Mucosa of gallbladder (tissue), 1 donor: ENCODE measurements at places on chromosomes 1 and 21.

DNA sequence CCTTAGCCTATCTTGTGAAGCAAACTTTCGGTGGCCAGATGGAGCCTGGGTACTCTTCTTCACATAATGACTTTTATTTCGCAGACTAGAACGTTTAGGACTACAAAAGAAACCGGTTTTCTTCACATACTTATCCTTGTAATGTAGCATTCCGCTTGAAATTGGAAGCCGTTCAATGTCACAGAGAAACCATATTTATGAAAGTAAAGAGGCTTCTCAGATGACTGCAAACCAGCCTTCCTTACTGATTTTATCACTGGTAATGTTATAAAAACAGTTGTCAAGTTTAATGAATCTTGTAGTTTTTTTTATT lies 94.1 kb downstream of the PPIAL4G start:
- DNase-seq: no peak

- DNase-seq: no peak
Observed at GRCh38 chr1:245365095-245366020, 210.6 kb downstream of the KIF26B start.

DNA sequence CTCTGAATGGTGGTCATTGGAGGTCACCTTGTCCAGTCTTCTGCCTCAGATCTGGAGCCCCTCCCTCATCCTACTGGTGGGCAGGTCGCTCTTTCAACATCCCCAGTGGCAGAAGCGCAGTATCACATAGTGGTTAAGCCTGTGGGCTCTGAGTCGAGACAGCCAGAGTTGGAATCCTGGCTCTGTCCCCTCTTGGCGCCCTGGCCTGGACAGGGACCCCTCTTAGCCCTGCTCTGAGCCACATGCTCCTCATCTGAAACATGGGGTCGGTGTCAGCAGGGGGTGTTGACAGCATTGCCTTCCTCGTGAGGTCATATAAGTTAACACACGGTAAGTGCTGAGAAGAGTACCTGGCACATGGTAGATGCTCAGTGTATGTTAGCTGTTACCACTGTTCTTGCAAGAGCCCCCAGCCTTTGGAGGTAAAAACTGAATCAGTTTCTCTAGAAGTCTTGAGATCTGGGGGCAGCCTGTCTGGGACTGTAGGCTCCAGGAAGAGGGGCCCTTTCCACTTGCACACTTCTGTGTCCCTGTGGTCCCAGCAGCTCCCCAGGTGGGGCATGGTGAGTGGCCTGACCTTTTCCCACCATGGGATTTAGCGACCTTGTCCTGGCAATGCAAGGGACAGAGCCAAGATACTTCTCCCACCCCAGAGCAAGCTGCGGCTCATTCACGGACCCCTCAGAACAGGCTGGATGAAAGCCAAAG lies 6.4 kb downstream of the ZC3H12A start:
- no peak for DNase-seq

DNA sequence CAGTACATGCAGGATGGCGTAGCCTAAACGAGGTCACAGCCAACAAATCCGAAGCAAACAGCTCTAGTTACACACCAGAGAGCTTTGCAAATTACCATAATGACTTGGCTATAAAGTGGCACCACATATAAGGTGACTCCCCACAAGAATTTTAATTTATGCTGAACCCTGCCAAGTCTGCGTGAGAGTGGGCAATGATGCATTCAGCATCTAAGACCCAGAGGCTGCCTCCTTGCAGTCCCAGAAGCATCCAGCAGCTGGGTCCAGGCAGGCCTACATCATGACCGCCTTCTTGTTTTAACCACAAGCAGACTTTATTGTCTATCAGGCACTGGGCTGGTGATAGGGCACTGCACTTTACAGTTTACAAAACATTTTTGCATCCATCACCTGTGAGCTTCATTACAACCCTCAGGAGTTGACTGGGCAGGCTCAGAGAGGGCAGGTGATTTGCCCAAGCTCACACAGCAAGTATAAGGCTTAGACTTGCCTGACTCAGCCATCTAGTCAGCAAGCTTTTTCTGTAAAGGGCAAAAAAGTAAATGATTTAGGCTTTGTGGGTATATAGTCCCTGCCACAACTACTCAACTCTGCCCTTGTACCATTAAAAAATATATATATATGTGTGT lies 134.6 kb downstream of the GLIS1 start:
- DNase-seq: no peak

- DNase-seq: peak; percentile 76
Observed at GRCh38 chr1:42979896-42980800, 21.5 kb upstream of the SLC2A1 start.

GRCh38 chr21:24127651-24128050 lies 1479.6 kb downstream of the MRPL39 start:
- no peak for DNase-seq

DNA sequence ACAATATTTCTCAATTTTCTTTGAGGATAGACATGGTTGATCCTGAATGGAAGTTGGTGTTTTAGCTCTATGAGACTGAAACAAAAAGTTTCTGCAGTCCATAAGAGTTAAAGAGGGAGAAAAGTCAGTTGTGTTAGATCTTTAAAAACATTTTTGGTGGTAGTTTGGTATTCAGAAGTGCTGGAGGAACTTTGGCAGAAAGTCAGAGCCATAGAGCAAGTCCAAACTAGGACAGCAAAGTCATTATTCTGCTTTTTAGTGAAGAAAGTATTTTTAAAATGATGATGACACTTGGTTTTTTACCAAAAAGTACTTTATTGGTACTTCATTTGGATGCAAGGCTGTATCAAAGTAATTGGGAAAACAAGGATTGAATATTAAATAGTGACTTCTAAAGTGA lies 41.8 kb downstream of the FNBP1L start:
- DNase-seq: no peak

GRCh38 chr21:46208761-46209721 lies 19.5 kb downstream of the LSS start:
- no peak for DNase-seq

DNA sequence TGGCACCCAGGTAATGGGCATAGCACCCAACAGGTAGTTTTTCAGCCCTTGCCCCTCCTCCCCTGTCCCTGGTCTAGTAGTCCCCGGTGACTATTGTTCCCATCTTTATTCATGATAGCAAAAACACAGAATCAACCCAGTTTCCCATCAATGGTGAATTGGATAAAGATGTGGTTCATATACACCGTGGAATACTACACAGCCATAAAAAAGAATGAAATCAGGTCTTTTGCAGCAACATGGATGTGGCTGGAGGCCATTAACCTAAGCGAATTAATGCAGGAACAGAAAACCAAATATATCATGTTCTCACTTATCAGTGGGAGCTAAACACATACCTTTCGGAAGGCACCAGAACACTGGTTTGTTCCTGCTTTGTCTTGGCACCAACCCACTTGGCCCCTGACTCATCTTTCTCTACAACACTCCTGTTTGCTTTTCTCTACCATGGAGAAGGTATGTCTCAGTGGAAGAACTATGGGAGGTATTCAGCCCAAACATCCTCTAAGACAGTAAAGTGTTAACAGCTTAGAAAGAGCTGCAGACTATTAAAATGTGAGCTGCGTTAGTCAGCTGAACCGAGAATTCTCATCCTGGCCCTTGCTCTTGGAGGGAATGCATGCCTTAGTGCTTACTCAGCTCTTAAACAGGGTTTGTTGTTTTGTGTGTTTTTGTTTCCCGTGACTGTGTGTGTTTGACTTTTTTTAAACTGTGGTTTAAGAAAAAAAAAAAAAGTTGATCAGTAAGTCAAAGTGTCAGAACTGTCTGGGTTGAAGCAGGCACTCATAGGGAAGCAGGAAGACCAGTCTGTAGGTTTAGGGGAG lies 203.0 kb downstream of the TOMM20 start:
- DNase-seq: peak; percentile 63

- no peak for DNase-seq
Observed at GRCh38 chr1:61808968-61809367, 66.7 kb downstream of the PATJ start.

- no peak for DNase-seq
Observed at GRCh38 chr1:119160866-119161265, 20.4 kb upstream of the WARS2 start.

DNA sequence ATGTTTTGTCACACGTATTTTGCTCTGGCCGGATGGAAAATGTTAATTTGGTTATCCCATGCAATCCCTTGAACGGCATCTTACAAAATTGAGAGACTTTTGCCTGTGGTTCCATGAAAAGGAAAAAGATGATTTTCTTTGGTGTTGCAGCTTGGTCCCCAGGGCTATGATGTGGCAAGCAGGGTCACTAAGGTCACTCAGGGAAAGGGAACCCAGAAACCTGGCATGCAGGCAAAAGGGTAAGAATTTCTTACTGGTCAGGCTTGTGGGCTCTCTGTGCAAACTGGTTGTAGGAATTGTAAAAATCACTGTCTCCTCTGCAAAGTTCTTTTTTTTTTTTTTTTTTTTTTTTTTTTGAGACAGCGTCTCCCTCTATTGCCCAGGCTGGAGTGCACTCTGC lies 48.4 kb upstream of the NBPF3 start:
- DNase-seq: no peak

- no peak for DNase-seq
Observed at GRCh38 chr1:91916046-91916445, 30.1 kb upstream of the TGFBR3 start.

GRCh38 chr1:219774386-219774785 lies 154.0 kb downstream of the SLC30A10 start:
- DNase-seq: no peak

DNA sequence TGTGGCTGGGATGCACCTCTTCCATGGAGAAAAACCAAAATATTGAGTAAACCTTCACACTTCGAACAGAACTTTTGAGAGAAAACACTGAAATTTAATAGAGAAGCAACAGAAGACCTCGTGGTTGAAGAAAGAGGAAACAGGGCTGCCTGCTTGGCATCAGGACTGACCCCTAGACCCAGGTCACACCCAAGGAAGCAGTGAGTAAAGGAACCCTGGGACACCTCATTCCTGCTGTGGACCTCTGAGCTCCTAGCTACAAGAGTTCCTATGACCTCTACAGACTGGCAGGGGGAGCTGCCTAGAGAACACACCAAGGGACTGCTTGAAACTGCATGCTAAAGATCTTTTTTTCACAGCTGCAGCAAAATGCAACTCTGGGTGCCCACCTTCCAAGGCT lies 67.8 kb downstream of the FASLG start:
- DNase-seq: no peak

DNA sequence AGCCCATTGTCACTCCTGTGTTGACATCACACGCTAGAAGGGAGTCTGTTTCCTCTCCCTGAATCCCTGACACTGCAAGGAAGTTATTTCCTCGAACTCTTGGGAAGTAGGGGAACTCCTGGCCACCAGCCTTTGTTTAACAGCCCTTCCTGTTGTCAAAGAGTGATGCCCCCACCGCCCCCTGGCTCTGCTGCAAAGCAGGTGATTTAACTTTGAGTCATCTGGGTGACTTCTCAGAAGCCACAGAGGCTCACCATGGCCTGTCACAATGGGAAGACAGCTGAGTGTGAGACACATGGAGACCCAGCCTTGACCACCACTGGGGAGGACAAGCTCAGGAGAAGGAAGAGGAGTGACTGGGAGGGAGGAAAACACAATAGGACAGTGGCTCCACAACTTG lies 182.8 kb downstream of the PSMG1 start:
- DNase-seq: no peak

DNA sequence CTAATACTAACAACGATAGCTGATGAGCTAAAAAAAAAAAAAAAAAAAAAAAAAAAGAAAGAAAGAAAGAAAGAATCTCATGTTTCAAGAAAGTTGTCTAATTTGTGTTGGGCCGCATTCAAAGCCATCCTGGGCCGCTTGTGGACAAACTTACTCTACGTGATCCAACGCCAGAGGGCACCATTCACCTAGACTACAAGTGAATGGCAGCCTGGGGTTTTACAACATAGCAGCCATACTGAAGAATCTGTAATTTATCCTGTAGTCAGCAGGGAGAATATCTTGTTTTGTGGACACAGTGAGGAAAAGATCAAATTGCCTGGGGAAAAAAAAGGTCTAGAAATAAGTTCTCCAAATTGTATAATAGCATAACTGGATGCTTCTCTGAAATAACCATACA lies 47.0 kb downstream of the CYP2J2 start:
- peak; percentile 78 for DNase-seq

- no peak for DNase-seq
Observed at GRCh38 chr1:34980715-34981114, 4.4 kb downstream of the TMEM35B start.

GRCh38 chr1:40944326-40944725 lies 35.2 kb upstream of the CTPS1 start:
- DNase-seq: peak; percentile 64

DNA sequence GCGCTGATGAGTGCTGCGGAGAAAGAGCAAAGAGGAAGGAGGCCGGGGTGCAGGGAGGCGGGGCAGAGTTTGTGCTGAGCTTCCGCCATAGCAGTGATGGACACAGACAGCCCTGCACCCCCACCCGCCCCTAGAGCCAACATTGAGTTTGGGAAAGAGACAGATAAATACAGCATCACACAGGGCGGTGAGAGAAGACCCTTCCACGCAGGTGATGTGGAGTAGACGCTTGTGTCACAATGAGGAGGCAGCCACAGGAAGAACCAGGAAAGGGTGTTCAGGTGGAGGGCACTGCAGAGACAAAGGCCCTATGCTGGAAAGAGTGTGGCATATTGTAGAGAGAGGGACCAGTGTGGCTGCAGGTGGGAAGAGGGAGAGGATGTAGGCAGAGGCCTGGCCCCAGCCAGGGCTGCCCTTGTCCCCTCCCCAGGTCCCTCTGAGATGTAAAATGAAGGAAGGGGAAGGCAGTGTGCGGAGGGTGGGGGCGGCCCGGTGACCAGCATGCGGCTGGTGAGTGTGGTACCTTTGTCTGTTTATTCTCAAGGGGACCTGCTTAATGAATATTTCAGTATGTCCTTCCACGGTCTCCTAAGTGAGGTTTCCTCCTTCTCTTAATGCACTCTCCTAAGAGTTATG lies 194.4 kb upstream of the TMEM51 start:
- no peak for DNase-seq

DNA sequence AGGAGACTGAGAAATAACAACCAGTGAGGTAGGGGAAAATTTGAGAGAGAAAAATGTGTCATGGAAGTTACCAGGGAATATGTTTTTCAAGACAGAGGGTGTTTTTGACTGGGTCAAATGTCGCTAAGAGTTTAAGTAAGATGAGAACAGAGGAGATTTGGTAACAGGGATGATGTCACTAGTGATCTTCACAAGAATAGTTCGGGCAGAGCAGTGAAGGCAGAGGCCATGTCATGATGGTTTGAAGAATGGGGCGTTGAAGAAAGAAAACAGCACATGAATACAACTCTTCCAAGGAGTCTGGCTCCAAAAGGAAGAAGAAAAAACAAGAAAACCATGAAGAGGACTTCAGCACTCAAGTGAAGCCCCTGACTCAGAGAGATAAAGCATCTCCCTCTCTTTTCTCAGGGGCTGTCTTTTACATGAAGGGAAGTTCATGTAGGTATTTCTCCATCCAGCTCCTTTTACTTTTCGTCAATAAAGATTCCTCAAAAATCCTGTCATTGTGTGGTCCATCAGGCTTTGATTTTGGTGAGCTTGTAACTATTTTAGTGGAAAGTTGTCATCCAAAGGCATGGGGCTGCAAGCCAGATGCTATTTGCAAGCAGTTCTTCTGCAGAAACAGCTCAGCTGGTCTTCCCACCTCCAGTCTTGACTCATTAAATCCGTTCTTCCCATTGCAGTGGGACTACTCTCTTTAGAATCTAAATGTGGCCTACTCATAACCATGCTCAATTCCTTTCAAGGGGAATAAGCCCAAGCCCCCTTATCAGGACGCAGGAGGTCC lies 397.3 kb downstream of the LMX1A start:
- DNase-seq: no peak
